ENCODE measurements at places on chromosomes 2 and 18.

DNA sequence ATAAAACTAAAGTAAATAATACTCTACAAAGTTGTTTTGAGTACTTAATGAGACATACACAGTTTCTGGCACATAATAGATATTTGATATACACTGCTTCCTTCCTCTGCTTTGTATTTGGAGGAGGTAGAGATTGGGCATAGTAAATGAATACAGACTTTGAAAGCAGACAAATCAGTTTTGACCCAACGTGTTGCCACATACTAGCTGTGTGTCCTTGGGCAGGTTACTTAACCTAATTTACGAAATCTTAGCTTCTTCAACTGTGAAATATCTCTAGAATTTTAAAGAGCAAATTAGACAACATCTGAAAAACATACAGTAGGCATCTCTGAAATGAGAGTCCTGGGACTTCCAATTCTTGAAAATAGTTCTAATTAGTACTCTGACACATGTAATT is 425.4 kb downstream of the TGIF1 start:
- no peak for DNase-seq

- peak; percentile 54 for DNase-seq
These were observed 35.0 kb downstream of the ITGA6 start for GRCh38 chr2:172462373-172462848.

DNA sequence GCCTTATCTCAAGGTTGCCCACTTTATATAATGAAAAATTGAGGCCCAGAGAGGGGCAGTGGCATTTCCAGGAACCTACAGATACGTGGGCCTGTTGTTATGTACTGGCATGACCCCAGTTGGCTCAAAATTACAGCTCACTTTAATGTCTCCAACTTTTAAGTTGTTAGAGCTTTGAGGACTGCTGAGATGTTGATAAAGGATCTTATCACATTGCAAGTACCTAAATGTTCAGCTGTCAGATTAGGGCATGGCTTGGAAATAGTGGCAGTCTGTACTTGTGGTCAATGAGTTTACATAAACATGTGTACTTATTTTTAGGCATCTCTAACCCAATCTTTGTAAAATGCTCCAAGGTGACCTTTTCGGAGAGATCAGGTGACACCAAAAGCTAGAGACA is 14.6 kb downstream of the SLC4A5 start:
- DNase-seq = no peak

- no peak for DNase-seq
These were observed 199.6 kb downstream of the AFF3 start for GRCh38 chr2:99942561-99943347.

- DNase-seq = no peak
These were observed 1919.9 kb upstream of the LRRTM1 start for GRCh38 chr2:82224301-82224940.

- DNase-seq = no peak
These were observed 94.8 kb downstream of the QPCT start for GRCh38 chr2:37439131-37439642.

DNA sequence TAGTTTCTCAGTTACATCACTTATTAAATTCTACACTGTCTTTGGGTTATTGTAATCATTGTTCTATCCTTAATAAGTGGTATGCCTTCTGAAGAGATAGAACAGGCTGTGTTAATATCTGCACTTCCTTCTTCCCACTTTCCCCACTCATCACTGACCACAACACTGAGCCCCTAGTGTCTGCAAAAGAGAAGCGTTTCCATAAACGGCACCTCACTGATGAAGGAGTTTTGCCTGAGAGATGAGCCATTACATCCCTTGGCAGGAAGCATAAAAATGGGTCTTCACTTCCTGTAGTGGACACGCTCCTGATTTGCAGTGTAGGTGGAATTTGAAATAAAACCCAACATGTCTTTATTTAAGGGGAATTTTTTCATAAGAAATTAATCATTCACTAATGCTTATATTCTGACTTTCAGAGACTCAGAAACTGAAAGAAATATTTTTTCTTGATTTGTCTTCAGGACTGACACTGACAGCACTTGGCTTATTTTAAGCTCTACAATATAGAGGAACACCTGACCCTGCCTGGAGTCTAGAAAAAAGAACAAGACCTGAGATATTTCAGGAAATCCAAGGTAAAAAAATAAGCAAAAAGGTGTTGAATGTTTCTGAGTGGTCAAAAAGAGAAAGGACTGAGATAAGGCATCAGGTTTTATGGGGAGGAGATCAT is 275.3 kb downstream of the RAD51AP2 start:
- no peak for DNase-seq

All from CD4-positive, alpha-beta memory T cell (primary cell).